Urinary bladder (tissue), 4 donors: ENCODE measurements at places on chromosomes 1 and 21.

DNA sequence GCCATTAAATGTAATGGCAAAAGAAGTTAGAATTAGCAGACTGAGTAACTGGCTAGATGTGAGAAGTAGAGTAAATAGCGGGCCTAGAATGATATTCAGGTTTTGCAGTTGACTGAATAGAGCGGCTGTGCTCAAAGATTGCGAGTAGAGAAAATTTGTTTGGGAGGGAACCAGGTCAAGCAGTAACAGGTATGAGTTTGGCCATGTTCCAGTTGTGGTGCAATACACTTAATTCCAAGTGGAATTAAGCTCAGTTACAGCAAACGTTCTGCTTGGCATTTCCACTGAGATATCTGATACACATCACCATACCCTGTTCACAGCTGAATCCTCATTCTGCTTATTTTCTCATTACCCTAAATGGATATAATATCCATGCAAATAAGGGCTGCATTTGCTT lies 1382.9 kb downstream of the MRPL39 start:
- no peak for DNase-seq

GRCh38 chr1:189669846-189670245 lies 807.8 kb downstream of the BRINP3 start:
- no peak for DNase-seq

DNA sequence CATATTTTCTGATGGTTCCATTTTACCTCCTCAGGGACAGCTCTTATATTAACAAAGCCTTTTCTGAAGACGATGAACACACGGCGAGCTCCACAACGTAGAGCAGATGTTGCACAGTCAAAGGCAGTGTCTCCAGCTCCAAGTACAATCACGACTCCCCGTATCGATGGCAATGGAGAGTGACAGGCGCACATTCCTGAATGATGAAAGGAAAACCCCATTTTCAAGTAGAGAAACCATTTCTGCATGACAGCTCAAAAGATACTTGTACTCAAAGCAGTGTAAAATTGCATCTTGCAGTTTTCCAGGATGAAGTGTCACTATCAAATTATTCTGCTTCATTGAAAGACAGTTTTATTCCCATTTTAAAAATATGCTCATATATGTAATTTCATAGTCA lies 327.6 kb downstream of the DPYD start:
- no peak for DNase-seq

GRCh38 chr1:56965916-56966697 lies at the start of gene C8B:
Gene C8B (minus strand): TSS chr1:56966015. CDS start chr1:56965948, 67 bp downstream.
- no peak for DNase-seq

GRCh38 chr21:34914239-34914638 lies 134.9 kb downstream of the RUNX1 start:
- no peak for DNase-seq

DNA sequence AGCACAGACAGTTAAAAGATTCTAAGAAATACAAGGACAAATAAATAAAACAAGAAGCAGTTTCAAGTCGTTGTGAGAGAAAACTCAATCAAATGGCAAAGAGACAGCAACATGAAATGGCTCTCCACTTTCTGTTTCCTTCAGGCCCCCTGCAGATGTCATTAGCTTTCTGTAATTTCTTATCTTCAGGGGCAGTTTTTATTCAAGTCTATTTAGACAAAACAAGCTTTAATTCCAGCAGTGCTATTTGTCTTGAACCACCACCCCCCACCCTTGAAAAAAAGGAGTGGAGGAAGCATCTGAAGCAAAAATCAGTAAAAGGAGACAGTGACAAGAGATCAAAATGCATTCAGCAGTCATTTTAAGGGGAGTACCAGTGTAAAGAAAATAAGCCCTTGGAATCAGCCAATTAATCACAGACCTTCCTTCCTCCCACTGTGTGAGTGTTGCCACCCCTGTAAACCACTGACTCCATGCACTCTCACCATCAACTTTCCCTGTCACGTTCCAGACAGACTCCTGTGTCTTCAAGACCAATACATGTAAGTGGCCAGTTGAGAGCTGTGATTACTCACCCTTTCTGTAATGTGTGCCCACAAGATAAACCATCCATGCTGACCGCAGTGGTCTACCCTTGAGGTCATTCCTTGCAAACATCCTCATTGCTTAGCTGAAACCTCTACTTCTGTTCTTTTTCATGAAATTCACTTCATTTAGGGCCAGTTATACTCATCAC lies 136.1 kb upstream of the HOOK1 start:
- DNase-seq = no peak

- no peak for DNase-seq
Measured at GRCh38 chr1:117188170-117188815, 22.4 kb downstream of the VTCN1 start.

DNA sequence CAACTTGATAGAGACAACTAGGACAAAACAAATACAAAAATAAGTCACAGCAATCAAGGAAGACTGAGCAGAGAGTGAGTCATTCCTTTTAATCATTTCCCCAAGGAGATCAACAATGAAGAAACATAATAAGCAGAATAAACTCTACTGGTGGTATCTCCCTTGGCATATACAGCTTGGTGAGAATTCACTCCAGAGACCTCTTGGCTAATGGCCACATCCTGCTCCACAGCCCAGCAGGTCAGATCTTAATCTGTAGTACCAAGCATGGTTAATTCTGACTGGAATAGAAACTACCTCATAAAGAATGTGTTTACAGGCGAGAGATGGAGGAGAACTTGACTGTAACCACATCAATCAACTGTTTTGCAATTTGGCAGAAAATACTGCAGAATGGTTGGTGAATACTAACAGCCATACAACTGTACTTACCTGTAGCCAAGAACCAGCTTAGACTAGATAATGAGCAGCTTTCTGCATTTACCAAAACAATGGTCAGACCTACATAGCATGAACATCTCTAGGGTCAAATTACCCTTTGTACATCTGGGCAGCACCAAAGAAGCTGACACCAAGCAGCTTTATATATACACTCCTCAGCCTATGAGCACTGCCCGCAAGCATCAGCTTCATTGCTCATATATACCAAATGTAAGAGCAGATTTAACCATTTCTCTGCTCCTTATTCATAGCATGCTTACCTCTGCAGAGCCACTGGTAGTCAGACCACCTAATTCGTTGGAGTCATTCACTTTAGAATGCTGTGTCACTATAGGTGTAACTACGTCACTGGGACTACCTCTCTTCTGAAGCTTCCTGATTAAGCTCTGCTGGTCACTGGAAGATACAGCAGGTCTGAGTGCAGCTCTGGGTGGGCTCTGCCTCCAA lies 51.0 kb downstream of the KIAA0319L start:
- no peak for DNase-seq

- no peak for DNase-seq
Measured at GRCh38 chr1:40895601-40896000, 33.4 kb upstream of the CITED4 start.

- DNase-seq = no peak
Measured at GRCh38 chr1:15215116-15215515, 31.9 kb upstream of the FHAD1 start.

GRCh38 chr1:206895325-206895724 lies 1.9 kb upstream of the IL24 start:
- DNase-seq = no peak

DNA sequence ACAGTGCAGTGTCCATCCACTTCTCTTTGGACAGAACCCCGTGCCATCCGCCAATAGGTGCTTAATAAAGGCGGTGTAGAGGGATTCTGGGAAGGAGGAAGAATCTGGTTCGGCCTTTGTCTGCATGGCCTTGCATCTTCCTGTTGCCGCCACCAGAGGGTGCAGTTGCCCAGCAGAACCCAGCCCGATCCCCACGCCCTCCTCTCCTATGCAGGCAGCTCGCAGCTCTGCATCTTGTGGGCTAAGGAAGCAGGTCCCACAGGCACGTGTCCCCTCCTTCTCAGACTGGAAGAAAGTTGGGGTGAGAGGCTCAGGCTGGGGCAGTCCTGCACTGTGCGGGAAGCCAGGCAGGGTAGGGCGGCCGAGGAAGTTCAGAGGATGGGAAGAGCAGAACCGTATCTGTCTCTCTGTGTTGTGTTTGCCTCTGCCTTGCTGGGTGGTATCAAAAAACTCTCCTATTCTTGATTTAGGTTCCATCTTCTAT lies 20.8 kb downstream of the NAV1 start:
- DNase-seq = no peak

- no peak for DNase-seq
Measured at GRCh38 chr1:188433425-188433824, 1604.7 kb downstream of the PLA2G4A start.

GRCh38 chr1:109959632-109959973 lies 25.0 kb upstream of the AHCYL1 start:
- DNase-seq = no peak

DNA sequence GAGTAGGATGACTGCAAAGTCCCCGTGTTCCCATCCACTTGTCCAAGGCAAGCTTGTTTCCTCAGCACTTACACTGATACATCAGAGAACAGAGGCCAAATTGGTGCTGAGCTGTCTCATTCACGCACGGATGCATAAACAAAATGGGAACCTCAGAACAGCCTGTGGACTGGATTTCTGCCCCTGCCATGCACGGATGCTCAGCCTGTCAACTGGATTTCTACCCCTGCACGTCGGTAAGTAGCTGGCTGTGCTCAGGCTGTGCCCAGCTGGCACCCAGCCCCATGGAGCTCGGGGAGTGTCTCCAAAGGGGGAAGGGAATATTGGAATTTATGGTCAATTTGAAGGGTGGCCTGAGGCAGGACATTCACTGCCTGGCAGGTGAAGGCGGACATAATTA lies 40.8 kb upstream of the TMPRSS2 start:
- DNase-seq = no peak

GRCh38 chr1:39081271-39082009 lies 55.3 kb downstream of the NDUFS5 start:
- no peak for DNase-seq

DNA sequence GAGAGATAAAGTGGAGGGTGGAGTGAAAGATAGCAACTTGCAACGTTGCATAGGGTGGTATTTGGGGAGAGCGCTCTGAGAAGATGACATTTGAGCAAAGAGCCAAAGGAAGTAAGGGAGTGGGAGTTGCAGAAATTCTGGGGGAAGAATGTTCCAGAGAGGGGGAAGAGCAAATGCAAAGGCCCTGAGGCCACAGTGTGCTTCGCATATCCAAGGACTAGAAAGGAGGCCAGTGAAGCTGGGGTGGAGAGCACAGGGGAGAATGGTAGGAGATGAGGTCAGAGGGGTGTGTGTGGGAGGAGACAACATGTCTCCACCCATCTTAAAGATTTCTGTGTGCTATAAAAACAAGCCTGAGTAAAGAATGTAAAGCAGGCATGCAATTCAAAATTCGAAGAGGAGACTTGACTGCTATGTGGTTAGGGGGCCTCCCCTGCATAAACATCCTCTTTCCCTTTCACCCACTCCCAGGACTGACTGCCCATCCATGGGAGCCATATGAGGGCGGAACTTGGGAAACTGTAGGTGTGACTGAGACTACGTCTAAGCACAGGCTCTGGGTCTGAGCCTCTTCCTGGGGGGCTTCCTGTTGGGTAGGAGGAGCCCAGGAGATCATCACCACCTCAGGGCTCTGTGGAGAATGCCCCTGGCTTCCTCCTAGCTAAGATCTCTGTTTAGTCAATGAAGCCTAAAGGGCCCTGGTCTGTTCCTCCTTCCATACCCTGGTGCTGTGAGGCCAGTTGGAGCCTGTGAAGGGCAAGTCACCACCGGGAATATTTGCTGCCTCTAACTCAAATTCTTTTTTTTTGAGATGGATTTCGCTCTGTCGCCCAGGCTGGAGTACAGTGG lies 2.9 kb upstream of the CLIC4 start:
- DNase-seq = no peak

- DNase-seq = no peak
Measured at GRCh38 chr1:64574301-64574700, 104.4 kb downstream of the CACHD1 start.

- no peak for DNase-seq
Measured at GRCh38 chr1:207971331-207972219, 60.6 kb upstream of the CD34 start.

- no peak for DNase-seq
Measured at GRCh38 chr1:85496941-85497582, 32.1 kb upstream of the DDAH1 start.

DNA sequence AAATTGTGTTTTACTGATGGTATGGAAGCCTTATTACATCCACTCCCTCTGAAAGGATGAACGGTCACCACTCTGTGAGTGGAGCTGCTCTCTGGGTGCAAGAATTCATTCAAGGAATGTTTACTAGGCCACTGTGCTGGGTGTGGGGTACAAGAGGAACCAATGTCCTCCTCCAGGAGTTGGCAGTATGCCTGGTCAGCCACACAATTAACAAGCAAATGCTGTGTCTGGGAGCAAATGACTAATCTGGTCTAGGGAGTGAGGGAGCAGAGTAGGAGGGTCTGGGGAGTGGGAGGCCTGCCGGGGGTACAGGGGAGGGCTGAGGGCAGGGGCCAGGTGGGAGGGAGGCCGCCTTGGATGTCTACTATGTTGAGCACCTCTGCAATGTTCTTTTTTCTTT lies 27.2 kb upstream of the TDRD10 start:
- DNase-seq = no peak

DNA sequence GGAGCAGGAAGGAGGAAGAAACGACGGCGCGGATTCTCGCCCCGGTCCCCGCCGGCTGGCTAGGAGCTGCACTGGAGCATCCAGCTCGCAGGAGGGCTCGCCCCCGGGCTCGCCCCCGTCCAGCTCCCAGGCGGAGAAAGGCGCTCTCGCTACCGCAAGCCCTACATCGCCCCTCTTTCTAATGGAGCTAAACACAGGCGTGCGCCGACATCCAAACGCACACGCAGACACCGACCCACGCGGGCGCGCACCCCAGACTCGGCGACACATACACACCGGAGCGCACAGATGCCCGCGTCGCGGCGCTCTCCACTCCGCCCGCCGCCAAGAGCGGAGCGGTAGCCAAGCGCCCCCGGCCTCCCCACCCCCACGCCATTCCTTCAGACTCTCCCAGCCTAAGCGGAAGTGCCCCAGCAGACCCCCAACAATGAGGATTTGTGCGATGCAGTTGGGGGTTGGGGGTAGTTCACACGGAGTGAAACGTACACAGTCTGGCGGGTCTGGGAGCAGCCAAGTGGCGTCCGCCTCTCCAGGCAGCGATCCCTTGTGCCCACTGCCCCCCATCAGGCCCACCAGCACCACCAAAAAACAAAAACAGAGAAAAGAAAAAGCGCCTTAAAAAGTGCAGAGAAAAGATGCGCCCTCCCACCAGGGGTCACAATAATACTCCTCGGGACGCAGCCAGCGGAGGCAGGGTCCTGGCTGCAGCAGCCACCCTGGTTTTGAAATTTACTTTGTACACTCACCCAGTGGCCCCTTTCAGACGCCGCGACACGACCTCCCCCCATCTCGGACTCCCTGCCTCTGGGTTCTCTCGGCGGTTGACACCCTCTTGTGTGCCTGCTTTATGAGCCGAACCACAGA lies 1.4 kb downstream of the DAB1 start:
- DNase-seq = no peak

GRCh38 chr1:213973129-213973528 lies 14.6 kb upstream of the PROX1 start:
- DNase-seq = no peak

GRCh38 chr21:31553926-31554325 lies 105.6 kb upstream of the SOD1 start:
- DNase-seq = no peak
